ENCODE measurements at places on chromosomes 4 and X. TPM values are rescaled to one million over a fixed set of nuclear protein-coding genes. Genes with fewer than 3 reads are reported as not detected.

The EXOC1L gene
- not detected for total RNA-seq

The NXF2B gene
- not detected for total RNA-seq

The NSG1 gene
- total RNA-seq, result 9.9 TPM

The LAMP2 gene
- 99.6 TPM for total RNA-seq

The SUPT20HL2 gene
- not detected for total RNA-seq

The FGF2 gene
- 49.1 TPM for total RNA-seq

The ANXA5 gene
- total RNA-seq, result 532 TPM

The VCX gene
- total RNA-seq, result not detected

The WFS1 gene
- 12.8 TPM for total RNA-seq

The USP46 gene
- total RNA-seq, result 6.1 TPM

The RNF4 gene
- 59.9 TPM for total RNA-seq

The PAGE5 gene
- total RNA-seq, result not detected

The AMTN gene
- total RNA-seq, result 0.15 TPM

The RPS6KA6 gene
- total RNA-seq, result 5.2 TPM

The SYTL5 gene
- total RNA-seq, result 0.26 TPM

Measured in A549 treated with AZD2906 at 1 μM for 4 hours (cell line).